Calu3 (cell line): ENCODE measurements at places on chromosomes 5 and 9.

- DNase-seq, result no peak
Measured at GRCh38 chr5:58924306-58924705, 341.4 kb downstream of the RAB3C start.

GRCh38 chr5:54520438-54520846 lies 2.9 kb downstream of the SNX18 start:
- no peak for DNase-seq

- no peak for DNase-seq
Measured at GRCh38 chr5:16740066-16740810, 123.4 kb upstream of the RETREG1 start.

DNA sequence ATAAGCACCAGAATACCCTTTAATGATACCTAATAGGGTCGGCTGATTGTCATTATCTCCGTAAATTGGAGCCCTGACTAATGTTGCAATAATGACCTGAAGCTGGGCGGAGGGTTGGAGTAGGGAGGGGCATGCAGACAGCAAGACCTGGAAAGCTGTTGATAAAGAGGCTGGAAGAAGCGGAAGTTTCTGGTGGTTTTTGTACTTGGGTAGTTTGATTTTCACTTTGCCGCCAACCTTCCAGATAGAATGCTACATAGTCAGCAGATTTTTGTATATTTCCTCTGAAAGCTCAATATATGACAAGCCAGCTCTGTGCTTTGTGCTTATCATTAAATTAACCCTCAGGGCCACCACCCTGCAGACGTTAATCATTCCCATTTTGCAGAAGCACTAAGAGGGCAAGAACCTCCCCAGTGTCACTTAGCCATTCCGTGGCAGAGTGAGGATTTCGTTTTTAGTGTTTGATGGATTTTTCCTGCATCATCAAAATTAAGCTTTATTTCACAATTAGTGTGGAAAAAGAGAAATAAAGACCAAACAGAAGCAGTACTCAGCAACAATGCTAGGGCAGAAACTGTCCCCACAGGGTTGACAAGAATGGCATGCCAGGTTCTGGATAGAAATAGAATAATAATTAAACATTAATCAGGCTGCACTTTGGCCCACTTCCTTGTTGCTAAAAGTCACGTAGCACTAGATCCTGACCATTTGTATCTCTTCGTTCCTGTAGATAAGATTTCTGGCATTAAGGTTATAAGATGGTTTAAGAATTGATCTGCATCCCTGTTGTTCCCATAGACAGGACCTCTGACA lies 34.7 kb downstream of the DIRAS2 start:
- DNase-seq, result peak; percentile 18

DNA sequence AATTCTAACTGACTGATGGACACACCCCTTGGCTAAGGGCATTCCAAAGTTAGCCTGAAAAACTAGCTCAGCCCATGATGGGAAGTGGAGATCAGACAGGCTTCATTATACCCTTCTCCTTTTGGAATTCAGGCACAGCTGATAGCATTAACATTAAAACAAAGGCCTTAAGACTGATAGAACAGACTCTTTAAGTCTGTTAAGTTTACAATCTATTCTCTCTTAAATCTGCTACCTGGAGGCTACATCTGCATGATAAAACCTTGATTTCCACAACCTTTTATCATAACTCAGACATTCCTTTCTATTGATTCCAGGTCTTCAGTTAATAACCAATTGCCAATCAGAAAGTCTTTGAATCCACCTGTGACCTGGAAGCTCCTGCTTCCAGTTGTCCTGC lies 281.4 kb downstream of the TUSC1 start:
- no peak for DNase-seq

GRCh38 chr5:179313849-179314521 lies 31.3 kb downstream of the ADAMTS2 start:
- no peak for DNase-seq

DNA sequence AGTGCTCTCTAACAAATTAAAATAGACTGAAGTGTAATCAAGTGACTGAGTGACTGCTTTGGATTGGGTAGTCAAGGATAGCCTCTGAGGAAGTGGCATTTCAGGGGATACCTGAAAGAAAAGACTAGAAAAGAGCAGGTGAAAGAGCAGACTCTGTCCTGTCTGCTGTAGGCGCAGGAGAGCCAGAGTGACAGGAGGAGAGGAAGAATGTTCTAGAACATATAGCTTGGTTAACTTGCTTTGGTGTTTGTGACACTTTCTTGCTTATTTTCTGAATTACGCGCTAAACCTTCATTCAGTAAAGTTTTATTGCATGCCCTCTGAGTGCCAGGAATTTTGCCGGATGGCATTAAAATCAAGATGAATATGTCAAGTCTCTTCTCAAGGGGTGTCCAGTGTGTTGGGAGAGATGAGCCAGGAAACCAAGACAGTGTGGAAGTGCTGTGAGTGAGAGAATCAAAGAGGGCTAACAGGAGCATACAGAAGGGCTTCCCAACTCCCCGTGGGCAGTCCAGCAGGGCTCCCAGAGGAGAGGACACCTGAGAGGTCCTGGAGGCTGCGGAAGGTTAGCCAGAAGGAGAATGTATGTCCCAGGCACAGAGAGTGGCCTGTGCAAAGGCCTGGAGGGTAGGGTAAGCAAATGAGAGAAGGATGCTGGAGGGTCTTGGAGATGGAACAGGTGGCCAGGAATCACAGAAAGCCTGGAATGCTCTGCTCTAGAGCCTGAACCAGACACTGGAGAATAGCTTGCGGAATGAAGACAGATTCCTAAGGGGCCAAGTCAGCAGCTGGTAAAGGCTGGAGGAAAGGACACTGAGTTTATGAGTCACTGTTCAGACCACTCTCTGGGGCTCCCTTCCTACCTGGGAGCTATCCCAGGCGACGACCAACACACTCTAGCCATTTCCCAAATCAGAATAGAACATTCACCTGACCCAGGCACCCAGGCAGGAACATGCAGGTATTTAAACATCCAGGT lies 59.3 kb downstream of the SLC22A5 start:
- no peak for DNase-seq

- peak; percentile 34 for DNase-seq
Measured at GRCh38 chr9:114434878-114435311, 47.1 kb upstream of the AKNA start.

DNA sequence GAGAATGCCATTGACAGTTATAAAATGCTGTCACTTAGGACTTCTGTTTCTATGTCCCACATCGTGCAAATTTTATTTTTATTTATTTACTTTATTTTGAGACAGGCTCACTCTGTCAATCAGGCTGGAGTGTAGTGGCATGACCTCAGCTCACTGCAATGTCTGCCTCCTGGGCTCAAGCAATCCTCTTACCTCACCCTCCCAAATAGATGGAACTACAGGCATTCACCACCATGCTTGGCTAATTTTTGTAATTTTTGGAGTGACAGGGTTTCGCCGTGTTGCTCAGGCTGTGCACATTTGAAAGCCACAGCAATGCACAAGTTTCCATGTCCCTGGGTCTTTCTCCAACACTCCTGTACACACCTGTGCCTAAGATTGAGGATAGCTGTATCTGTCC lies 51.8 kb downstream of the ADAMTS16 start:
- no peak for DNase-seq

- DNase-seq, result peak; percentile 67
Measured at GRCh38 chr5:154300207-154300883, 109.8 kb downstream of the GALNT10 start.

DNA sequence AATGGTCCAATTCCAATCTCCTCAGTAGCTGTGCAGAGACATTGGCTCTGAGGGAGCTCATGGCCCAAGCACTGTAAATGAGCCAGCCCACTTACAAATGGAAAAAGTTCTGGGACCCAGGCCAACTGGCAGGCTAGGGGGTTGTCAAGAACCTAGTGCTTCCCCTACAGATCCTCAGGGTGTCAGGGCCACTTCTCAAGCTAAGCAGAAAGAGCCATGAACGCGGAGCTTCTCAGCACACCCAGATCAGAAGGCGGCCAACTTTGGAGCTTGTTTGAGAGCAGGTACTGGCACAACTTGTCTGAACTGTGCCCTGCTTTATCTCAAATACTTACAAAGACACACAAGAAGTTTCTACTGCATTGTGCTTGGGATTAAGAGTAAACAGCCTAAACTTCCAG lies 17.5 kb downstream of the TLE1 start:
- no peak for DNase-seq

- no peak for DNase-seq
Measured at GRCh38 chr5:50328193-50328729, 112.8 kb downstream of the EMB start.

DNA sequence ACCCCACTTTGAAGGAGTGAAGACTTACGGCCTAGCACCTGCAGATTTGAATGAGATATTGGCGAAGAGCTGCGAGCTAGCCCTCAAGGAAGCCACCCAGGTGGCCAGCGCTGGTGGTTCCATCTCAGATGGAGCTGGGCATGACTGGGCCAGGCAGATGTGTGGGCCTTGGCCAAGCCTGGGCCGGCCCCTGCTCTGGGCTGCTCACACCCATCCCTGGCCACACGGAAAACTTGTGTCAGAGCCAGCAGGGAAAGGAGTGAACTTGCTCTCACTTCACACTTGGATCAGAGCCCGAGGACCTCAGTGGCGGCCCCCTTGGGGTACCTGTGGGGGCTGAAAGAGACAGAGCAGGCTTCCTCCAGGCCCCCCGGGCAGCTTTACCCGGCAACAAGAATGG lies 44.2 kb downstream of the ROPN1L start:
- no peak for DNase-seq

- DNase-seq, result no peak
Measured at GRCh38 chr5:111454198-111454622, 58.1 kb downstream of the STARD4 start.

DNA sequence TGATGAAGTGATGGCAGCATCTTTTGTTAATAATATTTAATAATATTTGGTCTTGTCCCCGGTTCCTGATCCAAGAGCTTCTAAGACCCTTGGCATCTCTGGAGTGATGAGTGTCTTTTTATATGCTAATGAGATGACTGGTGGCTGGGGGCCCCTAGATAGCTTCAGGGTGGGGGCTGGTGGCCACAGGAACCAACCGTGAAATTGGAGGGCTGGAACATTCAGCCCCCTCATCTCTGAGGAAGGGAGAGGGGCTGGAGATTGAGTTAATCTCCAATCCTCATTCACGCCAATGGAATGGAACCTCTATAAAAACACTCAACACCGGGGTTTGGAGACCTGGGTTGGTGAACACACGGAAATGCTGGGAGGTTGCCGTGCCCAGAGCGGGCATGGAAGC lies 78.2 kb upstream of the RAPGEF1 start:
- DNase-seq, result no peak

DNA sequence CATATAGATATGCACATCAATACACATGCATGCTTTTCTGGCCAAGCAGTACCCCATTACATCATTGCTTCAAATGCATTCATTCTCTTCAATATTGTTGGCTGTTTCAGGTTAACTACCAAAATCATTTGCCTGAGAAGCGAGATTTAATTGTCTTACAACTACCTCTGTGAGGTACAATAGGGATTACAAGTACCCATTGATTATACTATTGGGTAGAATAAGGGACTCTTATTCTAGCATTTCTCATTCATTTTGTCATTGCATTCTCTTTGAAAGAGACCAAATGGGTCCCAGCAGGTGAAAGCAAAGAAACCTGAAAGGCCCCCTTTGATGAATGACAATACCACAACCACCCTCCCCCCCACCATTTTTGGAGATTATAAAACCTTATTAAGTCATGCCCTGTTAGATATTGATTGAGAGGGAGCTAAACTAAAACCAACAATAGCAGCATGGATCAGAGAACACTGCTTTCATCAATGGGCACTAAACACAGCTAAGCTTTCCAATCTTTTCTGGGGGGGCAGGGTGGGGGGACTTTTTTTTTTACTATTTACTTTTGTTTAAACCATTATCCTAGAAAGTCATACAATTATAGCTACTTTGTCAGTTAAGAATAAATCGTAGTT lies 375.0 kb upstream of the CCNH start:
- no peak for DNase-seq

- no peak for DNase-seq
Measured at GRCh38 chr5:138597661-138598400, 22.6 kb upstream of the HSPA9 start.

DNA sequence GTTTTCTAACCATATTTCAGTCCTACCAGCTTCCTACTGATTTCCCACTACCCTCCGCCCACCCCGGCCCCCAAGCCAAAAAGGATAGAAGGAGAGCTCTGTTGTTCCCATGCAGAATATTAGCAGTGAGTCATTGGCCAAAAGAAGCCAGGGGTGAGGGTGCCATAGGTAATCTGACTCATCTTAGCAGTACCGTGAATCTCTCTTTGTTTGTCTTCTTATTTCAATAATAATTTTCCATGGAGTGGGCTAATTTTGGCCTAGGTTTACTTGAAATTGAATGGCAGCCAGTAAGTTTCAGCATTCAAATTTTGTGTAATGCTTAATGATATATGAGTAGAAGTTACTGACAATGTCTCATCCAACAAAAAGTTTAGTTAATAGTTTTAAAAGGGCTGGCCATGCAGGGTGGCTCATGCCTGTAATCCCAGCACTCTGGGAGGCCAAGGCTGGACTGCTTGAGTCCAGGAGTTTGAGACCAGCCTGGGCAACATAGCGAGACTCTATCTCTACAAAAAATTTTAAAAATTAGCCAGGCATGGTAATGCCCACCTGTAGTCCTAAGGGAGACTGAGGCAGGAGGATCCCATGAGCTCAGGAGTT lies 74.2 kb downstream of the C9orf152 start:
- no peak for DNase-seq

DNA sequence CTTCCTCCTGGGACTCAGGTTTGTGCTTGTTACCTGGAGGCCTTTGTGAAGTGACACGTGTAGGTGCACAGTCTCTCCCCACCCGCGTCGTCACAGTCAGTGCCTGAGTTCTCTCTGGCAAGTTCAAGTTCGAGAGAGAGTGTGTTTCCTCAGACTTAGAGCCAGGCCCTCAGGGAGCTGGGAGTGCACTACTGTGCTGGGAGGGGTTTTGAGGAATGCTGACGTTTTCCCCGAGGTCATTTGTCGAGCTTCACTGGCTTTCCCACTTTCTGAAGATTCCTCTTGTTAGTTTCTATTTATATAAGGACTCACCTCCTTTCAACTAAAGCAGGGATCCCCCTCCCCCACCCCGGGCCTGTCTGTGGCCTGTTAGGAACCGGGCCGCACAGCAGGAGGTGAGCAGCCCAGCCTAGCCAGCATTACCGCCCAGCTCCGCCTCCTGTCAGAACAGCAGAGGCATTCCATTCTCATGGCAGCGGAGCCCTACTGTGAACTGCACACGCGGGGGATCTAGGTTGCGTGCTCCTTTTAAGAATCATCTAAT lies 209.2 kb downstream of the DIRAS2 start:
- peak; percentile 62 for DNase-seq

GRCh38 chr5:15550502-15551112 lies 50.6 kb downstream of the FBXL7 start:
- no peak for DNase-seq

GRCh38 chr5:98771382-98772109 lies 1.9 kb upstream of the RGMB start:
- DNase-seq, result peak; percentile 83
